Cortex of kidney (tissue), 1 donor: ENCODE measurements at places on chromosomes 6 and 20.

DNA sequence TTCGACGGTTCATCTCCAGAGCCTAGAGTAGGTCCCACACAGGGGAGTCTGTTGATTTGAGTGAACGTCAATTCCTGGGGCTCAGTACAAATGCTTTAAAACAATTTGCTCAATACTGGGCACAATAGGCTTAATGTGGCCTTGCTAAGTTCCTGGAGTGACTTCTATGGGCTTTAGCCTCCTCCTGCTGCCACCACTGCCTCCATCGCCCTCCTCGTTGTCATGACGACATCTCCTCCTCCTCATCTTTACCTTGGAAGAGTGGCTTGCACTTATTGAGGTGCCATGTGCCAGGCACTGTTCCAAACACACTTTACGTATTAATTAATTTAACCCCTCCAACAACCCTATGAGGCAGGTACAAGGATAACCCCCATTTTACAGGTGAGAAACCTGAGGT, 11.8 kb upstream of the ZMYND8 start:
- no peak for DNase-seq

DNA sequence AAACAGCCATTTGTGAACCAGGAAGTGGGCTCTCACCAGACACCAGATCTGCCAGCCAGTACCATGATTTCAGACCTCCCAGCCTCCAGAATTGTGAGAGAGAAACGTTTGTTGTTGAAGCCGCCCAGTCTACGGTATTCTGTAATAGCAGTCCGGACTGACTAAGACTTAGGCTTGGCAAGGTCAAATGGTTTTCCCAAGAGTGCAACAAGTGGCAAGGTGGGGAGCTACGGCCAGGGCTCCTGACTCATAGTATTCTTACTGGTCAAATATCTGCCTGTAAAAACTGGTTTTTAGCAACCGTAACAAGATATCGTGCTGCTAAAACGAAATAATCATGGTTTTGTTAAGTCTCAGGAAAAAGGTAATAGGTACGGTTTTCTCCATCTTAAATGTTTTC, 37.8 kb downstream of the MCUR1 start:
- DNase-seq: no peak

DNA sequence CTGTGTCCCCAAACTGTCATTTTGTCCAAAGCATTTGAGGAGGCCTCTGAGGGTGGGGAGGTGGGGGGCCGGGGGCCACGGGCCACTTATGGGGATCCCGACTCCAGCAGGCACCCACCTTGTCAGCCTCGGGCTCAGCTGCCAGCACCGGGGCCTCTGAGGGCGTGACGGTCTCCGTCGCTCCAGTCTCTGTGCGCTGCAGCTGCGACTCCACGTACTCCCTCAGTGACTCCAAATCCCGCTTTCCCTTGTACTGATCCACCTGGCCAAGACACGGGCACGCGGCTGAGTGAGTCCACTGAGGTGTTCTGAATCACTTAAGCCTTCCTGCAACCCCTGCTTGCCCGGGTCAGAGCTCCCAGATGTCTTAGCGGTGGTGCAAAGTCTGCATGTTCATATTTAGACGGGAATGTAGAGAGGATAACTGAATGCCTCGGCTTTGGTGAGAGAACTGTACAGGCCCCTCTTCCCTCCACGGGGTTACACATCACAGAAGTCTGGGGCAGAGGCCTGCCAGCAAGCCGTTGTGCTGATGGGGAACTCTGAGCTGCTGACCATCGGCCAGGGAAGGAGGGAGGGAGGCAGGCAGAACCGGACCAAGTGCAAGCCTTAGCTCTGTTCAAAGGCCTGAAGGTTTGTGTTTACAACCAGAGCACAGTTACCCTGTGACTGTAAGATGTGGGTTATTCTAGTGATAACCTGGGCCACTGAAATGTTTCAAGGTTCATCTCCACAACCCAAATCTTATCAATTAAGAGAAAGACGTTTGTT, 21.8 kb downstream of the TXNDC5 start:
- no peak for DNase-seq

- no peak for DNase-seq
Measured at GRCh38 chr20:37992802-37993409, 40.4 kb downstream of the TTI1 start.

DNA sequence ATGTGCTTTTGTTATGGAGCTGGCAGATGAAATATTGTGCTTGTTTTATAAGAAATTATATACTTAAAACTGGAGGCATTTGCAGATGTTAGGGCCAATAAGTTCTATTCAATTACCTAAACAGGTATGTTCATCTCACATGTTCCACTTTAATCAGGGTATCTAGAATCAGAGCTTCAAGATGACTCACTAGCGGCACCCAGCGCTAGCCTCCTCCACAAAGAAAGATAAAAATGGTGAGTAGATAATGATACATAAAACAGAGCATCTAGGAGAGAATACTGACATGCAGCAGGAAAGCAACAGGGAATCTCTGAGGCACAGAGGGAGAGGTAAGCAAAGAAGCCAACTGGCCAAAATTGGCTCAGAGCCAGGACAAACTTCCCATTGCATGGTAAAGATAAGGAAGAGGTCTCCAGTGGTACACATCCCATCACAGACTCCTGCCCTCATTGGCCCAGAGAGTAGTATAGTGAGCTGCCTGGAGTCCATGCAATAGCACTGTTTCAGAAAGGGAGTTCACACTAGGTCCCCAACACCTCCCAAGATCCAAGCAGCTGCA, 200.7 kb upstream of the SPTLC3 start:
- no peak for DNase-seq
